ENCODE measurements at places on chromosomes 5 and 9.

GRCh38 chr5:60503771-60504170 is 196.2 kb downstream of the DEPDC1B start:
- DNase-seq: no peak

GRCh38 chr9:90455316-90455715 is 187.3 kb downstream of the DIRAS2 start:
- no peak for DNase-seq

GRCh38 chr5:120124961-120125360 is 339.1 kb upstream of the PRR16 start:
- DNase-seq: no peak

DNA sequence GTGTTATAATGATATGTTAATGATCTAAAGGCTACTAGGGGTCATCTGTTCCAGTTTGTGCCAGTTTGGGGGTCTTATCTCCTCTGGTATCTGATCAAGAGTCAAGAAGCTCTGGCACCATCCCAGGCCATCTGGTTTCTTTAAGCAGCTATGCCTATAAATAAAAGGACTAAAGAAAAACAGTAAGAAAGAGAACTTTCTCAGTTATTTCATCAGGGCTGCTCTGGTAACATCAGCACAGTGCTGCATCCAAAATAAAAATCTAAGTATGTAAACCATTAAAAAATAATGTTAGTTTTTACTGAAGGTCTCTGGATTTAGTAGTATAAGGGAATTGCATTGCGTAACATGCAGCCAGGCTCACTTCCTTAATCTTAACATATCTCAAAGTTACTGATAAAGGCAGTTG is 185.0 kb downstream of the NR2F1-AS1 start:
- no peak for DNase-seq

GRCh38 chr5:76845890-76846289 is 3.9 kb upstream of the S100Z start:
- no peak for DNase-seq

DNA sequence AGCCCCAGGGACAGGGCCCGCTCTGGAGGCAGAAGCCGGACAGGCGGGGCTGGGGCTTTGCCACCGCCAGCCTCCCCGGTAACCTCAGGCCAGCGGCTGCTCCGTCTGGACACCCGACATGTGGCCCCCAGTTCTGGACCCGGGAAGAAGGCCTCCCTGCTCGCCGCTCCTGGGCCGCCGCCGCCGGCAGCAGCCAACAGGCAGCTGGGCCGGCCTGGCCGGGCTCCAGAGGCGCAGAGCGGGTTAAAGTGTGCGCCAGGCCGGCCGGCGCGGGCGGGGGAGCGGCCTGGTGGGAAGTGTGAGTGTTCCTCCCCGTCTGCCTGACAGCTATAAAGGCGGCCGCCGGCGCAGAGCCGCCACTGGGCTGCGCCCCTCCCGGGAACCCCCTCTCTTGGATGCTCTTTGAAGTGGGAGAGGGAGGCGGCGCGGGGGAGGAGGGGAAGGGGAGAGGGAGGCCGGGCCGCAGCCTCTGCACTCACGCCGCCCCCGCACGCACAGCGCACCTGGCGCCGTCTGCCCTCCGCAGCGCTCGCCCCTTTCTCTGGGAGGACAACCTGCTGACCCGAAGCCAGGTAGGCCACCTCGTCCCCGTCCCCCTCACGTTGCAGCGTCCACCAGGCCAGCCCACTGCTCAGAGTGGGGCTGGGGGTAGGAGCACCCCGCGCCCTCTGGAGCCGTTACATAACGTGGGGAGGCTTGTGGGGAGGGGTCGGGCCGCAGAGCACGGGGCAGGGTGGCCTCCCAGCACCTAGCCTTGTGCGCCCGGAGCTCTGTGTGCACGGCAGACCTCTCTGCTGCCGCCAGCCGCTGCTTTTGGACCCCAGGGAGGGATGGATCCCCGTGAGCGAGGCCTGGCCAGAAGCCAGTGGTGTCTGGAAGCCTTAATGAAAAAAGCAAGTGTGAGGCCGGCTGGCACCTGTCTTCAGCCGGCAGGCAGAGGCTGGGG is at the start of gene ADAMTSL2:
Gene ADAMTSL2, plus strand, starts transcription at position 359 of the 946 bp plus-strand sequence. CDS start 2,009 bp downstream, outside the sequence.
- DNase-seq: no peak

GRCh38 chr5:43712081-43712480 is 109.1 kb downstream of the NNT start:
- no peak for DNase-seq

- no peak for DNase-seq
These were observed 97.4 kb upstream of the IFNK start for GRCh38 chr9:27426511-27427271.

- DNase-seq: no peak
These were observed 145.1 kb upstream of the RAI14 start for GRCh38 chr5:34511063-34511462.

GRCh38 chr5:42787073-42787472 is 24.6 kb downstream of the SELENOP start:
- DNase-seq: no peak

GRCh38 chr9:12997009-12997408 is 222.2 kb downstream of the LURAP1L start:
- DNase-seq: no peak

- DNase-seq: no peak
These were observed 122.0 kb downstream of the GALNT10 start for GRCh38 chr5:154312576-154312975.

GRCh38 chr9:91582181-91582580 is 158.5 kb upstream of the NFIL3 start:
- no peak for DNase-seq
